ENCODE measurements at places on chromosomes 5 and 9.

GRCh38 chr9:95840074-95840473 is 35.4 kb upstream of the ERCC6L2 start:
- DNase-seq = no peak

GRCh38 chr9:82882748-82883147 is 180.2 kb downstream of the RASEF start:
- no peak for DNase-seq

GRCh38 chr5:148778882-148779281 is 47.5 kb upstream of the ADRB2 start:
- DNase-seq = no peak

GRCh38 chr5:57167201-57167600 is 6.7 kb upstream of the GPBP1 start:
- no peak for DNase-seq

DNA sequence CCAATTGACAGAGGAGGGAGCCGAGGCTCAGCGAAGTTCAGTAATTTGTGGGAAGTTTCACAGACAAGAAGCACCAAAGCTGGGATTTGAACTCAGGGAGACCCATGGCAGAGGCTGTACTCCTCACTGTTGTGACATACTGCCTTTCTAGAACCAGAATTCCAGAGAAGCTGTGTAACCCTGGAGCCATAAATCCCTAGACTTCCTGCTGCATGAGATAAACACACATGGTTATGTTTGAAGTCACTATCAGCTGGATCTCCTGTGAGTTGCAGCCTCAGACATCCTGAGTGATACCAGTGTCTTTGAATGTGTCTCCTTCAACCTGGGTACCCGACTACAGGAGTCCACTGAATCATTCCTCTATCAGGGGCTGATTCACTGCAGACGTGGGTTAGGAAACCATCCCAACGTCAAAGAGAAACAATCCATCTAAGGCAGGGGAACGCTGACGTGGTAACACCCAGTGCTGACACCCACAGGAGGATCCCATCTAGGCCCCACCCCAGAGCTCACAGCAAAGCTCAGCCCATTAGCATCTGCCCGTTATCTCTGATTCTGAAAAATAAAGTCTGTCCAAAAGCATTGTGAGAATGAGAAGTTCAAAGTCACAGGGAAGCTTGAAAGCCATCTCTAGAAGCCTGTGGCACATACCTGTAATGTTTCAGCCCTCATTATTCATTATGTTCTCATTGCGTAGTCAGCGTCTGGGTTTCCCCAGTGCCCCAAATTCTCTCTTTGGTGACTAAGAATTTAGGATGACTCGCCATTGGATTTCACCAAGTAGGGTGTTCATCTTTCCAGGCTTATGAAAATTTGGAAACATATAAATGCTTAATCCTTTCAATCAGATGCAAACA is 36.3 kb upstream of the BASP1 start:
- DNase-seq = no peak

- DNase-seq = no peak
Observed at GRCh38 chr5:119400245-119400644, 44.4 kb downstream of the TNFAIP8 start.

- no peak for DNase-seq
Observed at GRCh38 chr5:140840978-140841962, at the start of gene PCDHA8. PCDHA8 (plus strand) TSS chr5:140841187; CDS start chr5:140841322, 135 bp downstream.

DNA sequence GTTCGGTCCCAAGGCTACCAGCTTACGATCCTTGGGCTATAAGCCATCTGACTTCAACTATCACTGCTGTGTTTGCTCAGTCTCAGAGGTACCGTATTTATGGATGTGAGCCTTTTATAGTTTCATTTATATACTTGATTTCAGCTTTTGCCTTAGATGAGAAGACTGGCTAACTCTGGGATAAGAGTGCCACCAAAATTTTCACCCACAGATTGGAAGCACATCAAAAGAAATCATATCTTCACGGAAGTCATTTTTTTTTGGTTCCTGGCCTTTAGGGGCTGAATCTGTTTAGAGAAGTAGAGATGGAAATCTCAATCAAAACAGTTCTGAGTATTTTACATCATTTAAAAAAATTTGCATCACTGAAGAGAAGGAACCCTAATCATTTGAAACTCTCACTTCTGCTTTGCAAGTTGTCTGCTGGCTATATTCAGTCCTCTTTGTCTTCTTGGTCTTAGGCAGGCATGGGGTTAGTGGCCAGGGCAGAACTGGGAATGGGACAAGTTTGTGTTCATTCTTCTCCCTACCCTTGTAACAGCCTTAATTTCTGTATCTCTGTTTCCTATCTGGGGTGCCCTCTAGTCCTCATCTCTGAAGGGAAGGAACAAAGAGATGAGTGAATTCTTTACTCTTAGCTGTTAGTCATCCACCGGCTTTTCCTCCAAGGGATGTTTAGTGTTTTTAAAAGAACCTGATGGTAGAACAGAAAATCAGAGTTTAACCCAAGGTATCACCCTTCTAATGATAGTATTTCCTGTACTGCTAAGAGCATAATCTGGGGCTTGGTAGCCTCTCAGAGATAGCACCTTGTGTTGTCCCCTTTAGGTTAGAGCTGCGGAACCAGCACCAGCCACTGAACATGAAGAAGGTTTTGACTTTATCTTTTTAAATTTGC is 14.1 kb upstream of the TNFAIP8 start:
- DNase-seq = no peak

- no peak for DNase-seq
Observed at GRCh38 chr5:38846379-38847011, 683 bp downstream of the OSMR start.
